ENCODE measurements at places on chromosomes 2 and 18.

GRCh38 chr2:191994749-191995148 lies 147.9 kb upstream of the CAVIN2 start:
- peak; percentile 29 for DNase-seq

DNA sequence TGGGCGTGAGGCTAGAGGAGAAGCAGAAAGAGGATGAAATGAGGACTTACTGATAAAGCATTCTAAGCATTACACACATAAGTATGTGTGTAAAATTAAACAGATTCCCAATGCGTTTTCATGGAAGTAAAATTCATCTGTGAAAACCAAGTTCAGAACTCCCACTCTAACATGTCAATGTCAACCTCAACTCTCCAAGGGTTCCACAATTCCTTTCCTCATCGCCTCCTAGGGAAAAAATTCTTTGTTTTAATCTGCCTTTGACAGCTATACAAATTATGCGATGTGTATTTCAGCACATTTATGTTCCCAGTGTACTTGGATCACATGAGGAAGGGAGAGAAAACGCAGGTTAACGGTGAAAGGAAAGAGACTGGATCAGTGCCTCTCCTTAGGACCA lies 76.6 kb downstream of the CLIP4 start:
- no peak for DNase-seq

DNA sequence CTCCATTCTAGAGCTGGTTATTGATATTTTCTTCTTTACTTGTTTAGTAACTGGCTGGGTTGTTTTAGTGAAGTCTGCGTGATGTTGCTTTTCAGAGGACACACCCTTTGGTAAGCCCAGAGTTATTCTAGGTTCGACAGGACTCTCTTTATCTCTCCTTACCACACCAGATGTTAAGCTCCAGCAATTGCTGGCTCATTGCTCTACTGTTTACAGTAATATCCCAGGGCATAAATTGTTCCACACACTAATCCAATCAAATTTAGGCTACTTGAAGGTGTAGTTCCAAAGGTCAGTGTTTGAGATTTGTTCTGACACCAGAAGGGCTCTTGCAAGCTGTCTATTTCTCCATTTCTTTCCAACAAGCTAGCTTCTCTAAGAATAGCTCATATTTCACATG lies 506.6 kb downstream of the NR4A2 start:
- no peak for DNase-seq

DNA sequence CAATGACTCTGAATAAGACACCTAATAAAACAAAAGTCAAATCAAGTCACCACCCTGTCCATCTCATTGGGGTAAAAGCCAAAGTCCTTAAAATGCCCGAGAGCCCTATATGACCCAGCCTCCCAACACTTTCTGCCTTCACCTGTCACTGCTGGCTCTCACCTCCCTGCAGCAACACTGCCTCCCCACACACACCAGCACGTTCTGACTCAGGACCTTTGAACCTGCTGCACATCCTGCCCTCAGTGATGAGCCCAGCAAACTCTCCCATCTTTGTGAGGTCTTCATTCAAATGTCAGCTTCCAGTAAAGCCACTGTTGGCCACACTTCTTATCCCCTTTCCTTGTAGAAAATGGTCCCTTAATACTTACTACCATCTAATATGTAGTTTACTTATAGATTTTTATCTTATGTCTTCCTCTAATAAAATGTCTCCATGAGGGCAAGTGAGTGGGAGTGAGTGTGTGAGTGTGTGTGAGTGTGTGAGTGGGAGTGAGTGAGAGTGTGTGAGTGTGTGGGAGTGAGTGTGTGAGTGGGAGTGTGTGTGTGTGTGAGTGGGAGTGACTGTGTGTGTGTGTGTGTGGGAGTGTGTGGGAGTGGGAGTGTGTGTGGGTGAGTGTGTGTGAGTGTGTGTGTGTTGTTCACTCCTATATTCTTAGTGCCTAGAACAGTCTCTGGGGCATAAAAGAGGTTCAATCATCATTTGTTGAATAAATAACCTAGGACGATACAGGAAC lies 504.7 kb downstream of the EIPR1 start:
- DNase-seq, result no peak

DNA sequence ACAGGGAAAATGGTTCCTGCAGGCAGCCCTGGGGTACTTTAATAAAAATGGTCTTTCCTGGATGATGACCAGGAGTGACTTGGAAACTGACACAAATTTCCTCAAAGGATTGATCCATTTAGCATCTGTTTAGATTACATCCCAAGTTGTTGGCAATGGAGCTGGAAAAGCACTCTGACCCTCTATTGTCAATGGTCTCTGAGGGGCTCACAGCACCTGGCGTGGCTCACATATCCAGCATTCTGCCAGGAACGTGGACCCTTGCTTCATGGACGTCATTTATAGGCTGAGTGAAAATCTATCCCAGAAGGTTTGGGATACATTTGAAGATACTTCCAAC lies 43.8 kb downstream of the SERTAD2 start:
- DNase-seq, result no peak

GRCh38 chr2:80302314-80303005 lies 2.1 kb downstream of the LRRTM1 start:
- no peak for DNase-seq

- DNase-seq, result no peak
These were observed 150.5 kb upstream of the THUMPD2 start for GRCh38 chr2:39929531-39929930.

DNA sequence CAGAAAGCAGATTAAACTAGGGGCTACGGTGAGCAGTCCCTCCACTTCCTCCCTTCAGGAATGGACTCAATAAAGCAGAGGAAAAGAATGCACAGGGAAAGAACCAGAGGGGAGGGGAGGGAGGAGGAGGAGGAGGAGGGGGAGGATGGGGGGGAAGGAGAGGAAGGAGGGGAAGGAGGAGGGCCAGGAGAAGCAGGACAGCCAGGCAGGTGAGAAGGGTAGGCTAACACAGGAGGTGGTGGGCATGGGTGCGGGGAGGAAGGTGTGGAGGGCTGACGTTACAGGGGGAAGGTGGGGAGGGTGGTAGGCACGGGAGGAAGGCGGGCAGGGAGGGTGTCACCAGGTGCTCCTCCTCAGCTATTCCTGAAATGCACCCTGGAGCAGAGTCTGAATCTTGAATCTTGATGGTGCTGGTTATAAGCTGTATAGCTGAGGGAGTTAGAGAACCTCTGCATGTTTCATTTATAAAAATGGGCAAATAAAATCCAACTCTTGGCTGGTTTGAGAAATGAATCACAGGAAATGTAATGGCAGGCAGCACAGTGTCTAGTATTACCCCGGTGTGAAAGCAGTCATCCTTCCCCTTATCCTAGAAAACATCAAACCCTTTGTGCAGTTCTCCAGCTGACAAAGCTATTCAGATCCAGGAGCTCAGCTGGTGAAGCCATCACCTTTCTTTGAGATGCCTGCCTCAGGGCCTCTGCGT lies 3.4 kb downstream of the TMEM18 start:
- DNase-seq, result peak; percentile 29

DNA sequence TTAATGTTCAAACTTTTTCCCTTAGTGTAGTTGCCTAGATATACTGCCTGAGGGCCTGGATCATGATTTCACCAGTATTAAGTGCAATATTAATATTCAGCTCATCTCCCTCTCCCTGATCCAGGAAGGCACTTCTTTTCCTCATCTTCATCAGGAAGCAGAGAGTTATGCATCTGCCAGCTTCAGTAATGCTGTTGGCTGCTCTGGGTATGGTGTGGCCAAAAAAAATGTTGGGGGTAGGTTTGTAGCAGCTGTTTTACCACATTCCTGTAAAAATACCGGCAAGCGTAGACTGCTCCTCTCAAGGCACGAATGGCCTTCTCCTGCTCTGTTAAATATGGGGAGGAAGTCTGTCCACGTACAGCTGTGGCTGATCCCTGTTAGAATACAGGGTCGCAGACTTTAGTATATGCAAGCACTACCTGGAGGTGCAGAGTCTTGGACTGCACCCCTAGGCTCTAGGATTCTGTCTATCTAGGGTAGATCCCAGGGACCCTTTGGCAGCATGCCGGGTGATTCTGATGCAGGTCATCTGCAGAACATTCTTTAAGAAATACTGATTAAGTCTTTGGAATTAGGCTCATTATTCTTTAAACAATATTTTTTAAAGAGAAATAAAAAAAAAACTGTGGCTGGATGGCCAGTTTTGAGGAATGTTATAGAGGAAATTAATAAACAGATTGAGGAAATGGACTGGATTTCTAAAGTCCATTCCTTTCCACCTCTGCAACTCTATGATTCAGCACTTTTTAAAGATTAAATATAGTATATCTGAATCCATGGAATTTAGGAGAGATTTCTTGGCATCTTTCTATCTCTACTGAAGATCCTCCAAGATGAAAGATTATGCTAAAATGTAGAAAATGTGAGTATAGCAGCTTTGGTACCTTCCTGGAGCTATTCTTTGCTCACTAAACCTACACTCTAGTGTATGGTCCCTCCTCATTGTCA lies 21.0 kb upstream of the GLS start:
- DNase-seq, result peak; percentile 86

DNA sequence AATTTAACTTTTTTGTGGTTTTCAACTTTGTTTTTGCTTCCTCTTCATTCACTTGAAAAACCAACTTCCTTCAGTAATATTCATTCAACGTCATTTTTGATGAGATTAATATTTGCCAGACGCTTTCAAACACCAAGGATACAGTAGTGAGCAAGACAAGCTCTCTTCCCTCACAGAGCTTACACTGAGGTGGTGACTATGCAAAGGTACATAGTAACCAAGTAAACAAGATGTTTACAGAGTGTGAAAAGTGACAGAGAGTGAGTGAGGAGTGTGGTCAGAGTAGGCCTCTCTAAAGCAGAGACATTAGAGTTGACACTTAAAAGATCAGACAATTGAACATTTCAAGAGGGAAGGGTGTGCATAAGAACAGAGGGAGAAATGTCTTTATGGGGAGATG lies 155.5 kb downstream of the TMEM247 start:
- DNase-seq, result no peak

- DNase-seq, result peak; percentile 59
These were observed 86.7 kb downstream of the C18orf54 start for GRCh38 chr18:54444319-54444914.

- peak; percentile 10 for DNase-seq
These were observed 11.9 kb upstream of the ACTR3 start for GRCh38 chr2:113877711-113878598.

DNA sequence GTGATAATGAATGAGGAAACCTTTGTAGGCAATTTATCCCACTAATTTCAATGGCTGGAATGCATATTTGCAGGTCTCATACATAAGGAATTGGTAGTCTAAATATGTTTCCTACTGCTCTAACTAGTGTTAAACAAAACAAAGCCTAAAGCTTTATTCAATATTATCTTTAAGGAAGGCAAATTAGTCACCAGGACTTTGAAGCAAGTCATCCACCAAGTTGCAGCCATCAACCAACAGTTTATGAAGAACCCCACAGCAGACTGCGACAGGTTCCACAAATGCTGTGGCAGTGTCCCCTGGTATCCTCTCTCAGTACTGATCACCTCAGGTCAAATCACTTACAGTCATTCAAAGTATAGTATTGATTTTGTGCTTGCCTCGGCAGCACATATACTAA lies 181.5 kb upstream of the ZFP36L2 start:
- peak; percentile 39 for DNase-seq
